ENCODE measurements at places on chromosomes 4 and X.
A peak's percentile ranks its signal among the peaks of the same experiment; 100 is the strongest.

- no peak for DNase-seq
Measured at GRCh38 chrX:20968996-20969395, 405.2 kb upstream of the CNKSR2 start.

DNA sequence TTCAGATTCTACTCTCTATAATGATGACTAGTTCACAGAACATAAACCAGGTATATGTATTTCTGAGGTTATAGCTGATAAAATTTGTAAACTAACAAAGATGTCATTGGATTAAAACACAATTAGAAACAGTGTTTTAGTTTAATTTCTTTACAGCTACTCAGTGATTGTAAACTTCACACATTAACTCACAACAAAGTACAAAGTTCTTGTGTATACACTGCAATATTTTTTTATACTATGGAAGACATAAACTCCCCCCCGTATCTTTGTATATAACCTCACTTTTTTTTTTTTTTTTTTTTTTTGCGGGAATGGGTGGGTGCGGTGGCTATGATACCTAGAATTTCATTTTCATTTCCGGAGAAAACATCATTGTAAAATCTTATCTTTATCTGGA, 1043.2 kb downstream of the PCDH18 start:
- no peak for DNase-seq

DNA sequence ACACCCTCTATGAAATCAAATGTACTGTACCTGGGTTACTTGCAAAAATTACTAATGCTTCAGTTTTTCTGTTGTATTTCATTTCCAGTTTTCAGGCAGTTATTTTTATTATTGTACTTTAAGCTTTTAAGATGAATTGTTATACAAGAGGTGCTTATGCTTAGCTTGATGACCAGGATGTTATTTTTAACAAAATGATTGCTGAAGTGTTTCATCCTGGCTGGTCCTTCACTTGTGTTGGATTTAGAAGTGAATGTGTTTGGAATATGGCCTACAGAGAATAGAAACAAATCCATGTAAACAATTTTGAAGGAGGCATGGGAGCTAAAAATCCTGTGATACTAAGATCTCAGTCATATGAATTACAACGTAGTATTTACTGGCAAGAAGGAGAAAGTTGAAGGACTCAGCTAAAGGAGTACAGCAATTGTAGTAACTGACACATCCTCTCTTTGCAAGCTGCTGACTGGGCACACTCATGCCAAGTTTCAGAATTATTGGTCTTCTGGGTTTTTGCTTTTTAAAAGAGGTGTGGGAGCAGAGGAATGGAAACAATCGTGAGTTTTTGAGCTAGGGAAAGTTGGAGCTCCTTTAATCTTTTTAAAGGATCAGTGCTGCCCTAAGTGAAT, 9.2 kb downstream of the UBE2A start:
- no peak for DNase-seq

GRCh38 chr4:140884431-140885058, 128.4 kb upstream of the TBC1D9 start:
- DNase-seq, result peak; percentile 59

DNA sequence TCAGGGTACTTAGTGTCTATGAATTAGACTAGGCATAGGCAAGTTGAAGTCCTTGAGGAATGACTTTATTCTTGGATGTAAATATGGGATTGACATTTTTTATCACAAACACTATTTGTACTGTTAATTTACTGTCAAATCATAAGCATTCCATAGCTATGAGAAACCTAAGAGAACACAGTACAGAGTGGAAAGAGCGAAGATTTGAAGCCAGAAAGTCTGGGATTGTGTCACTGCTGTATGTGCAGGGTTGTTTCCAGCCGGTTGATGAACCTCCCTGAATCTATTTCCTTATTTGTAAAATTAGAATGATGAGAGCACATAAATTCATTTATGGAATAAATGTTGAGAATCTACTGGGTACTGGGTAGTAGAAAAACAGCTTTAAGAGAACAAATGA, 14.4 kb upstream of the KLHL5 start:
- no peak for DNase-seq

GRCh38 chrX:10709276-10709675, 88.9 kb upstream of the MID1 start:
- DNase-seq, result no peak
